Right lobe of liver (tissue), 6 donors: ENCODE measurements at places on chromosomes 11 and 22.

DNA sequence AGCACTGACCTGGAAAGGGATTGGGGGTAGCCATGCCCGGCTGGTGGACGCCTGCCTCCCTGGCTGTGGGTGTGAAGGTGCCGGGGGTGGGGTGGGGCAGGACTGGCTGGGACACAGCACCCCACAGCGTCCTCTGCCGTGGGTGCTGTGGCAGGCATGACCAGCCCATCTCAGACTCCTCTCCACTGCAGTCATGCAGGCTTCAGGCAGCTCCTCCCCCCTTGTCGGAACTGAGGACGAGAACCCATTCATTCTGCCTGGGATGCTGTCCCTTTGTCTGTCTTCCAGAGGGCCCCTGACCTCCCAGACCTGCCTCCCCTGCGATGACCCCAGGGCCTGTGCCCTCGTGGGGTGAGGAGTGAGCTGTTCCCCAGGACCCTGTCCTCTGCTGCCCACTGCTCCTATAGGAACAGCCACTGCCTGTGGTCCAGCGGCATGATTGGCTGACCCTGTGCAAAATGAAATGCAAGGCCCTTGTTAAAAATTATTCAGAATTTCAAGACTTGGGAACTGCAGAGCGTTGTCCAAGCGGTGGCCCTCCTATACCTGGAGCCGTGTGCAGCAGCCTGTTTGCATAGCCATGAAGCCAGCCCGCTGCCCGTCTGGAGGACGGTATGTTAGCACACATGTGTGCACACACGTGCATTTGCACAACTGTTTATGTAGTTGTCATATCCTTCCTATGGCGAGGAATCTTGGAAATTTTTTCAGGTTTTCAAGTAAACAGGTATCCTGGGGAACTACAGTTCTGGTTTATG, 1122.3 kb downstream of the BRD1 start:
- DNase-seq = no peak

DNA sequence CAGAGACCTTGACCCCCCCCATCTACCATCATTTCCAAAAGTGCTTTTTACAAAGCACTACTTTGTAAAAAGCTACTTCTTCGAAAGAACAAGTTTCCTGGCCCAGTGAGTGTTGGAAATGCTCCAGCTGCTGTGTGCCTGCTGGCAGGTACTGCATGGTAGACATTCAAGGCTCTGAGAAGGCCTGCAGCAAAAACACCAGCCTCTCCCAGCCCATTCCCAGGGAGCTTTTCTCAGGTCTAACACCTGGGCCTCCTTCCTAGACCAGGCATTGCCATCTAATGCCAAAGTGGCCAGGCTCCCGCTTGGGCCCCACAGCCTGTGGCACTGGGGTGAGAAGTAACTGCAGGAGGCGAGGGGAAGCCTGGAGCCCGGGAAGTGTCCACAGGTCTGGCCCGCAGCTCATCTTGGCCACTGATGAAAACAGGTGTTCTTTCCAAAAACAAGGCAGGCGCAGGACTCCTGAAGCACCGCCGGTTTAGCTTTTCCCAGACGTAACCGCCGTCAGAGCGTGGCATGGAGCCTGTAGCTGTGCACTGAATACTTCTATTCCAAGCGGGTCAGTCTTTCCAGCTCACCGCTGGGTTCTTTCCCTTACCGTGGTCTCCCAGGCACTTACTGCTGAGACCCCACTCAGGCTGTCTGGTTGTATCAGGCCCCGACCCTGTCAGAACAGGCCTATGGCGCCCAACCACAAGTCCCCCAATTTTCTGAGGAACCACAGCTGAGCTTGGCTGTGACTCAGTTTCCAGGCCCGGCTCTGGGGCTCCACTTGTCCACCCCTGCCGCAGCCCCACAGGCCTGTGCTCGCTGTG, 1.2 kb upstream of the TCIRG1 start:
- peak; percentile 61 for DNase-seq

DNA sequence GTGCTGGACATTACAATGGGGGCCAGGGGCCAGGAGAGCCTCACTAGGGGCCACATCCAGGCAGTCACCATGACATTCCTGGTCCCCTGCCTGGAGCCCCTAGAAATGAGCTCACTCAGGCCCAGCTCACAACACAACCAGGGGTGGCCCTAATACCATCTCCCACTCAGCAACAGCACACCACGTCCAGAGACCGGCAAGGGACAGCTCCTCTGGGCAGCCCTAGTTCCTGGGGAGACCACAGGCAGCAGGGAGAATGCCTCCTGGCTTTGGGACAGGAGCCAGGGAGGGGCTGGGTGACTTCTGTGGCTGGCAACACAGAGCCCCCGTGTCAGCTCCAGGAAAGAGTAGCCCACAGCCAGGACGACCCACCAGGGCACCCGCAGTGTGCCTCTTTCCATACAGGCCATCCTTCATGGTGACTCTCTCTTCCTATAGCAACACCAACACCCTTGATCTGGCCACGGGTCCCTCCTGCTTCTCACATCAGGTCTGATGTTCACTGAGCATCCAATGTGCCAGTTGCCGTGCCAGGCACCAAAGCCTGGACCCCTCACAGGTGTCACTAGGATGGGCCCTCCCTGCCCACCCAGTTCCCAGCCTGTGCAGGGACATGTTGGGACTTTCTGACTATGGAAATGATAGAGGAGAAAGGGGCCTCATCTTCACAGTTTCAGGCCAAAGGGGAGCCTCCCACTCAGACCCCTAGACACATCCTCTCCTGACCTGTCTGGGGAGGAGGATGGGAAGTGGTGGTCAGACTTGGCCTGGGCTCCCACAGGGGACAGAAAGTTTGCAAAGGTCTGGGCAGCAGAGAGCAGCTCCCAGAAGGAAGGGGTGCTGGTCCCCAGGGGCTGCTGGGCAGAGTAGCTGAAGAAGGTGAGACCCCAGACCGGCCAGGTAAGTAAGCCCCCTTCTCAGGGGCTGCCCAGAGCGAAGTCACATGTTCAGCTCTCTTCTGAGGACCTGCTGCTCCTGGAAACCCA, 43.2 kb downstream of the IGLL5 start:
- DNase-seq = no peak

GRCh38 chr11:78808923-78809322, 234.3 kb upstream of the NARS2 start:
- DNase-seq = no peak

DNA sequence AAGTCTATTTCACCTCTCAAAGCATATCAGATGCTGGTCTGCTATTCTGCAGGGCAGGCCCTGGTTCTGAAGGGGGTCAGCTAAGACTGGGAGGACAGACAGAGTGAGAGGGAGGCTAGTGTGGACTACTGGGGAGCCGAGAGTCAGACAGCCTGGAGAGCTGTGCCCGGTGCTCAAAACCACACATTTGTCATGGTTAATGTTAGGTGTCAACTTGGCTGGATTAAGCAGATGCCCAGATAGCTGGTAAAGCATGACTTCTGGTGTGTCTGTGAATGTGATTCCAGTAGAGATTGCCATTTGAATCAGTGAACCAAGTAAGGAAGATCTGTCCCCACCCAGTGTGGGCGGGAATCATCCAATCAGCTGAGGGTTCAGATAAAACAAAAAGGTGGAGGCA, 102.6 kb downstream of the SNX19 start:
- no peak for DNase-seq

- DNase-seq = no peak
These were observed 24.7 kb upstream of the SOX6 start for GRCh38 chr11:16380941-16381568.

DNA sequence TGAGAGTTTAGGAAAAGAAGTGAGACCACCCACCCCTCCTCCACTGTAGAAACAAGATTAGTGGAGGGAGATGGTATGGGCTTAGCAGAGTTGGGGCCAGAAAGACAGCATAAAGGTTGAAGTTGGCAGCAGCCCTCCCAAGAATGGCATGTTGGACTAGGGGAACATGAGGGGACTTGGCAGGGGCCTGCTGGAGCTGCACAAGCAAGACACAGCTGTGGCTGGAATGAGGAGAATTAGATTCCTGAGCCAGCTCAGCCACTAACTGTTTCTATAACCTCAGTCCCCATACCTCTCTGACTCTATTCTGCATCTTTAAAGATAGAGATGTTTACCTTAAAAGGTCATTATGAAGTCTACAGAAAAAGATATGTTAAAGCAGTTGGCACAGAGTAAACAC, 13.2 kb downstream of the MAP6 start:
- DNase-seq = no peak

DNA sequence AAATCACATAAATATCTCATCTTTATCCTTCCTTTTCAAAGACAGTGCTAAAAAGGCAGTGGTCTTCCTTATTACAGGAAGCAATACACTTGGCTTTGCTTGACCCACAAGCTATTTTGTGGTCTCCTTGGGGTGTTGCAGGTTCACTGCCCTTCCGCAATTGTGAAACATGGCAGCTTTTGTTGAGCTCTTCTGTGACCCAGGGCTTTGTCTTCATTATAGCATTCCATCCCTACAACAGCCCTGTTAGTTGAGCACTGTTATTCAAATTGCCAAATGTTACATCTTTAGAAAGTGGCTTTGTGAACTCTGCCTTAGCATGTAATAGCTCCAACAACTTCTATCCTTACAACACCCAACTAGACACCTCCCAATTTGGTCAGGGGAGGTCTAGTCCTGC, 107.1 kb downstream of the OPCML start:
- DNase-seq = no peak
